ENCODE measurements at places on chromosomes 5 and 9.

DNA sequence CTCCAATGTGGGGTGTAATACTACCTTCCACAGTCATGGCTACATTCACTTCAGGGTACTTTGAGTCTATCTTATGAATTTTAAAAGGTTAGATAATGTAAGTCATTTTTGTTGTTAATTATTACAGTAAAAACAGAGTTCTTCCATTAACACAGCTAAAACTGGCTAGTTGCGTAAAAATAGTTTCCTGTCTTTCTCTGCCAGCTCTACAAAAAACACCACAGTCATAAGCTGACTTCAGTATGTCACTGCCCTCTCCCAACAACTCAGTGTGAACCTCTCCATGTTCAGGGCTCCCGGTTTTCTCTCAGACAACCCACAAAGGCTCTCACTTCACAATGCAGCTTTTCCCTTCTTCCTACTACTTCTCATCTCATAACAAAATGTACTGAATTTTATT, 84.8 kb upstream of the ITGA1 start:
- no peak for DNase-seq

- no peak for DNase-seq
These were observed 334.4 kb downstream of the PRELID2 start for GRCh38 chr5:145500710-145501109.

- DNase-seq, result no peak
These were observed at the start of gene CLIC3 for GRCh38 chr9:136996361-136997292. Gene CLIC3, minus strand, starts transcription at chr9:136996568. Its CDS starts 25 bp downstream, at chr9:136996543.

DNA sequence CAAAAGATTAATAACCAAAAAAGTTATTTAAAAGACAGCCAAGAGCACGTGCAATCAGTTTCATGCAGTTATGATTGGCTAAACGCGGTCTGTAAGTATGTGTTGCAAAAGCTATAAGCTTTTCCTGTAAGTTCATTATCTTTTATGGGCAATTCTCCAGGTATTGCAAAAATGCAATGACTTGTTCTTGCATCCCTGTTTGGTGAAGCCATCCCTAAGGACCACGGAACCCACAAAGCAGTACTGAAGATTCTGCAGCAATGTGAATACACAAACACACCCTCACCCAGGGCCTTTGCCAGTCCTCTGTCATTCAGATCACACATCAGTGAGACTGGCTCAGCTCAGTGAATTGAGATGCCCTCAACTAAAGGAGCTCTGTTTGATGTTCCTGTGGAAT, 11.4 kb downstream of the GCNT4 start:
- no peak for DNase-seq

DNA sequence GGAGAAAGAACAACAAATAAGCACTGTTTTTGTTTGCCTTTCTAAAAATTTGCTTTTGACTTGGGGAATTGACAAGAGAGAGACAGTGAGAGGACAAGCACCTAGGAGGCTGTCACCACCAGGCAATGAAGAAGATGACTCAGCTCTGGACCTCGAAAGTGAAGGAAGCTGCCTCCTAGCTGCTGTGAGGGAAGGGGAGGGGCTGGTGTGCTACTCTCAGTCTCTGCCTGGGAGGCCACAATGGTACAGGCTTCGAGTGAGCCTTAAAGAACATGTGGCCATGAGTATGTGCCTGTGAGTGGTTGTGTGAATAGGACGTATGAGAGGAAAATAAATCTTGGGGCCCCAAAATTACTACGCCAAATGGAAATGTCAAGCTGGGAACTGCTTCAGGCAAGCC, 7.1 kb upstream of the PLK2 start:
- peak; percentile 31 for DNase-seq

- DNase-seq, result no peak
These were observed 125.9 kb upstream of the OSMR start for GRCh38 chr5:38719916-38720315.

- DNase-seq, result no peak
These were observed 11.1 kb downstream of the CCNH start for GRCh38 chr5:87401626-87402025.

- DNase-seq, result no peak
These were observed 1.5 kb downstream of the ARHGAP26 start for GRCh38 chr5:142771666-142772065.

DNA sequence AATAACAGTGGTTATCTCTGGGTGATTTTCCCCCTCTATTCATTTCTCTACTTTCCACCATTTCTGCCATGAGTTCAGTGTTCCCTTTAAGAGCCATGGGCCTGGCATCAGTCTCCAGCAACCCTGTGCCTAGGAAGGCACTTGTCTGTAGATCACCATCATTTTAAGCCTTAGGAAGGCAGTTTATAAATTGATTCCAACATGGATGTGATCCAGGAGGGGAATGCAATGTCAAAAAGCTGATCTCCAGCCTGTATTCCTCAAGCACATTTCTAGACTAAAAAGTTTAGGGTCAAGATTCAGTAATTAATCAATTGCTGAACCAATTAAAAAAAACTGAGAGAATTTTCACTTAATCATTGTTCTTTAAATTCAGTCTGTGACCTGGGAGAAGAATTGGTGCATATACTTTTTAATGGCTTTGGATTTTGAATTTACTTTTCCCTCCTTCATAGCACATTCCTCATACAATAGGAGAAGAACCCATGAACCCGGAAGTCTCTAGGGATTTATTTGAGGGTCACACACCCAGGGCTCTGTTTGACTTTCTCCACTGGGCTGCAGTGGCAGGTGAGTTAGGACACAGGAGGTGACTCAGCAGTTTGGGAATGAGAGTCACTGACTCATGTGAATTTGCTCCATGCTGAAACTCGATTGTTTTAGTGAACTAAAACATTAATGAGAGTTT, 6.1 kb upstream of the ERMP1 start:
- peak; percentile 29 for DNase-seq

GRCh38 chr5:150523472-150524350, 15.8 kb downstream of the NDST1 start:
- peak; percentile 72 for DNase-seq

- no peak for DNase-seq
These were observed 47.8 kb downstream of the C7 start for GRCh38 chr5:40957048-40957447.

- DNase-seq, result no peak
These were observed 73.9 kb upstream of the WWC1 start for GRCh38 chr5:168217497-168217896.

DNA sequence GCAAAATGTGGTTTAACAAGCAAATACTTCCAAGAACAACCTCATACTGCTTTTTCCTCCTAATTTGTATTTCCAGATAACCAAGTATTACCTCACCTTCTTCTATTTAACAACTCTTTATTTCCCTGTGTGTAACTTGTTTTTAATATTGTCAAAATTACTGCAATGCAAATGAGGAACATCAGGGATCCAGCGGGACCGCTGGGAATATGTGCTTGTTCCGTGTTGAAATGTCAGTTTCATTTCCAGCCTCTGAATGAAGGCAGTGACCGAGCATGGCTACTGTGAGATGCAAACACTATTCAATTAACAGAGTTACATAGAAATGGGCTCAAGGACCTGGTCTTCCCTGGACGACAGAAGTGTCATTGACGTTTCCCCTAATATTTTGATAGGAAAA, 110.8 kb upstream of the CTSL start:
- no peak for DNase-seq

GRCh38 chr5:77074745-77075144, 12.3 kb downstream of the ZBED3 start:
- DNase-seq, result no peak

GRCh38 chr5:71740015-71740753, 21.1 kb downstream of the CARTPT start:
- no peak for DNase-seq

DNA sequence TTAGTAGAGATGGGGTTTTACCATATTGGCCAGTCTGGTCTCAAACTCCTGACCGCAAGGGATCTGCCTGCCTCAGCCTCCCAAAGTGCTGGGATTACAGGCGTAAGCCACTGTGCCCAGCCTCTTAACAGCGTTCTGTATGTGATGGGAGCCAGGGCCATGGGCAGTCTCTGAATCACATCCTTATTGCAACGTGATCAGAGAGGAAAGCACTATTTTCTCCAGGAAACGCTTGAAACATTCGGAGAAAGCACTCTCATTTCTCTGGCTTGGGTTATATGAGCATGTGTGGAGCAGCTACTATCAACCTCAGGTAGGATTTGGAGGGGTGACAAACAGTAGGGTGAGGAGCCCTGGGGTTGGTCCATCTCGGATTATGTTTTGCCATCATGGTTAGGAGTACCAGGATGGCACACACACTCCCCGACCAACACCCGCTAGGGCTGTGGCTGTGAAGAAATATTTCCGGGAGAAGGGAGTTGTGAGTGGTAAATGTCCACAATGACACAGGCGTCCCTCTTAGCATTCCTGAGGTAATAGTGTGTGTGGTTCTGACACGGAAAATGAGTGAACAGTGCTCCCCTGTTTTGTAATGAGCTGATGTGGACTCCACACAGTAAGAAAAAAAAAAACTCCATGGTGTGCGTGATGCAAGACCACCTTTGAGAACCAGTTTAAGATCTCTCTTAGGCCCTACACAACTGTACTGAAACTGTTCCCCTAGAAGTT, 406.2 kb upstream of the ZNF608 start:
- DNase-seq, result no peak

DNA sequence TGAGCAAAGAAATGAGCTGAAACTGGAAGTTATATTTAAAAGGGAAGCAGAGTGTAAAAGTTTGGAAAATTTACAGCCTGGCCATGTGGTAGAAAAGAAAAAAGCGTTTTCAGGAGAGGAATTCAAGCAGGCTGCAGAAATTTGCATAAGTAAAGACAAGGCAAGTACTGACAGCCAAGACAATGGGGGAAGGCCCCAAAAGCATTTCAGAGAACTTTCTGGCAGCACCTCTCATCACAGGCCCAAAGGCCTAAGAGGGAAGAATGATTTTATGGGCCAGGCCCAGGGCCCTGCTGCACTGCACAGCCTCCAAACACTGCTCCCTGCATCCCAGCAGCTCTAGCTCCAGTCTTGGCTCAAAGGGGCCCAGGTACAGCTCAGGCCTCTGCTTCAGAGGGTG, 169.7 kb downstream of the GLIS3 start:
- DNase-seq, result no peak

- DNase-seq, result no peak
These were observed 6.9 kb downstream of the KIAA1958 start for GRCh38 chr9:112493393-112494137.

GRCh38 chr5:154608531-154609011, 130.5 kb upstream of the HAND1 start:
- no peak for DNase-seq

- no peak for DNase-seq
These were observed 128.1 kb upstream of the LHFPL2 start for GRCh38 chr5:78776637-78777036.

GRCh38 chr9:83956086-83956435, 24.0 kb downstream of the HNRNPK start:
- no peak for DNase-seq

DNA sequence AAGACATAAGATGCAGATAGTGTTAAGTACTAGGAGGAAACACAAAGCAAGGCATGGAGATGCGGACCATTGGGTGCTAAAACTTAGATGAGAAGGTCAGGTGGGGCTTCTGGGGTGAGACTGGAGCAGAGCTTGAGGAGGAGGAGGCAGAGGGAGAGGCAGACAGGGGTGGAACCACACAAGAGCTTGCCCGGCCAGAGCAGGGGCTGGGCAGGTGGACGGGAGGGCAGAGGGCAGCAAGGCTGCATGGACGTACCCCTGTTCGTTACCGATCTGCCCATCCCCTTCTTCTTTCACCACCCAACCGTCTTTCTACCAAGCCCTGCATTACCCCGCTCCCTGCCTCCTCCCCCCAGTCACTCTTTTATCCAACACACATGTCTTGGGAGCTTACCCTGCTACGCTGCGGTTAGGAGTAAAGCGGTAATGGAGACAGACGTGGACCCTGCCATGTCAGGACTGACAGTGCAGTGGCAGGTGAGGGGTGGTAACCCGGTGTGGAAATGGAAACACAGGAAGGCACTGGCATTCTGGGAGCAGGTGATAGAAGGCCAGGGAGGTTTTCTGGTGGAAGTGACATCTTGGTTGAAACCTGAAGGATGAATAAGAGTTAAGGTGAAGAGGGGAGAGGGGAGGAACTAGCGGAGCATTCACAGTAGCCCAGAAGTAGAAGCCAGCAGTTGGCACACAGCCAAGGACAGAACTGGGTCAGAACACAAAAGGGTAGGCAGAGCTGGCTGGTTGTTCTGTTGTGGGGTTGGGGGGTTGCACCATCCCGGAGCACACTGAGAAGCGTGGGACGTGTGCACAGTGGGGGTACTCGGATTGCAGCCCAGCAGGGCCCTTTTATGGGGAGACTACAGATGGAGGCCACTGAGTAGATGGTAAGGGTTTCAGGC, 167.2 kb downstream of the CACNA1B start:
- no peak for DNase-seq

- no peak for DNase-seq
These were observed 78.0 kb downstream of the OSMR start for GRCh38 chr5:38923661-38924451.

DNA sequence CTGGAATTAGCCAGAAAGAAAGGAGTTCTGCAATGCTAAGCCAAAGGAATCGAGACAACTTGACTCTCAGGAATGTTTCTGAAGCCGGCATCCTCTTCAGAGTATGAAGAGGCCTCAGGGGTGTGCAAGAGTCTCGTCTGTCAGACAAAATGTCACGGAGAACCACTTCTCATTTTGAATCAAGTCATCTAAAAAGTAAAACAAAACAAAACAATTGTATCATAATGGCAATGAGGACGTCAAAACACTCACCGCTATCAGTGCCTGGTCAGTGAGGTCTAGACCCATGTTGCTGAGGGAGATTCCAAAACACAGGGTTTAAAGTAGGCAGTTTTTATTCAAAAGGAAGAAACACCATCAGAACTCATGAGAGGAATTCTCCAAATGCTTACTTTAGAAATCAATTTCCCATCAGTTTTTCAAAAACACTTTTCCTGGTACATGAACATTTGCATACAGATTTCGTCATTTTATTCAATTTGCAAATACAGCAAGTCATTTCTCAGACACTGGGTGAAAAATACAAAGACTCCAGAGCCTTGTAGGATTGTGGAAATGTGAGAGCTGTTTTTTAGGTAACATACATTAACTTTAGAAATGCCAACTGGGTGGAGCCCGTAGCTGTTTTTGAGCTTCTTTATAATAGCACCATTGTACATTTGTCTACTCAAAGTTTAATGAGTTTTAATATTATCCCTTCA, 89.5 kb upstream of the MAP3K1 start:
- no peak for DNase-seq

- DNase-seq, result no peak
These were observed 150.4 kb downstream of the SEMA6A start for GRCh38 chr5:116424258-116424615.

DNA sequence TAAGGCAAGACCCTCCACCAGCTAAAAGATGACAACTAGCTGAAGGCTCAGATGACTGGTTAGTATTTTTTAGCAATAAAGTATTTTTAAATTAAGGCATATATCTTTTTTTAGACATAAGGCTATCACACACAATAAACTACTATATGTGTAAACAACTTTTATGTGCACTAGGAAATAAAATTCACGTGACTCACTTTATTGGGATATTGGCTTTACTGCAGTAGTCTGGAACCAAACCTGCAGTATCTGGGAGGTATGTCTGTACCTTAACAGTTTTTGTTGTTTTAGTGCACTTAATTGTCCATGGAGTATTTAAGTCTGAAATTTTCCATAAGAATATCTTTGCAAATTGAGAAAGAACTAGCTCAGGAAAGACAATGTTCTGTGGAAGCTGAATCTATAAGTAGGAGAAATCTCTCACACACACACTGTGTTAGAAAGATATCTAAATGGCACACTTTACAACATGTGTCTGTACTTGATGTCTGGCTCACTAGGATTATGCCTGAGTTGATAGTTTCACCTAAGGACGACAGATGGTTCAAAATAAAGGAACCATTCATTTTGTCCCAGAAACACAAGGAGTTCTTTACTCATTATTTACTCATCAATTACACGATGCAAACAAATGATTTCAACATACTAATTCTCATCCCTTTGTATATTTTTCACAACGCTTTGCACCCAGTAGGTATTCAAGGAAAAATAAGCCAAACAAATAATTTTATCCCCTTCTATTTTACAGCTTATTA, 4.6 kb downstream of the RAPGEF6 start:
- DNase-seq, result no peak
